ENCODE measurements at places on chromosomes 3 and 15.

DNA sequence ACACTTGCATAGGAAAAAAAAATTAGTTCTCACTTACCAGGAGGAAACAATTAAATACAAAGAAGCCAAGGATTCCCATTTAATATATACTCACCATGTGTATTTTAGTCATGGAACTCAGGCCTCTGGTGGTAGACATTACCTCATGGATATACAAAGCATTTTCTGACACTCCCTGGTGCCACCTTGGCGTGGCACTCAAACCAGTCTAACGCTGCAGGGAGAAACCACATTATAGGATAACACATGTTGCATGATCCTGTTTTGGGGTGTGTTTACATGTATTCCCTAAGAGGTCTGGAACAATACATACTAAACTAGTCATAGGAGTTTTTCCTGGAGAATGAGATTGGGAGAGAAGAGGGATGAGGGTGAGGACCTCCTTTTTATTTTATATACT lies 5.9 kb upstream of the RTF1 start:
- DNase-seq, result no peak

GRCh38 chr15:90936823-90937222 lies 1.7 kb downstream of the UNC45A start:
- no peak for DNase-seq

DNA sequence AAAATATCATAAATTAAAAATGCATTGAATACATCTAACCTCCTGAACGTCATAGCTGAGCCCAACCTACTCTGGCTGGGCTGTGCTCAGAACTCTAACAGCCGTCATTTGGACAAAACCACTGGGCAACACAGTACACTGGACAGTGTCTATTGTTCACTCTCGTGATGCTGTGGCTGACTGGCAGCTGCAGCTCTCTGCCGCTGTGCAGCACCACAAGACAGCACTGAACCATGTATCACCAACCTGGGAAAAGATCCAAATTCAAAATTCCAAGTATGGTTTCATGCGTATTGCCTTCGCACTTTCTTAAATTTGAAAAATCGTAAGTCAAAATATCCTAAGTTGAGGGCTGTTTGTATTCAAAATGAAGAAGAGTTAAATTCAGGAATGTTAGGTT lies 145.1 kb upstream of the CNTN4 start:
- DNase-seq, result no peak

GRCh38 chr3:197495059-197495455 lies 60.7 kb downstream of the BDH1 start:
- DNase-seq, result no peak

DNA sequence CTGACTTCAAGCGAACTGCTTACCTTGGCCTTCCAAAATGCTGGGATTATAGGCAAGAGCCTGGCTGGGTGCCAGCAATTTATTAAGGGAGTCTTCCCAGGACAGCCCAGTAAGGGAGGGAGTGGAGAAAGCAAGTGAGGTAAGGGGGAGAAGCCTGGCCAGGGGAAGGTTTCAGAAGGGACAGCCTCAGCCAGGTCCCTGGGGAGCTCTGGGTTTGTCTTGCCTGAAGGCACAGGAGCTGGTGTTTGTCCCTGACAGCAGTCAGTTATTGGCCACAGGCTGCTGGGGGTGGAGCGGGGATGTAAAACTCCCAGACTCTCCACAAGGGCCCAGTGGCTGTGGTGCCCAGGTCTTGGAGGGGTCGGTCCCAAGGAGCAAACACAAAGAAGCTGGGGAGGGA lies 33.0 kb upstream of the CDCP1 start:
- DNase-seq, result no peak

GRCh38 chr15:73598530-73599160 lies 34.5 kb downstream of the NPTN start:
- DNase-seq, result no peak

GRCh38 chr3:19485267-19485666 lies 337.0 kb downstream of the KCNH8 start:
- no peak for DNase-seq

DNA sequence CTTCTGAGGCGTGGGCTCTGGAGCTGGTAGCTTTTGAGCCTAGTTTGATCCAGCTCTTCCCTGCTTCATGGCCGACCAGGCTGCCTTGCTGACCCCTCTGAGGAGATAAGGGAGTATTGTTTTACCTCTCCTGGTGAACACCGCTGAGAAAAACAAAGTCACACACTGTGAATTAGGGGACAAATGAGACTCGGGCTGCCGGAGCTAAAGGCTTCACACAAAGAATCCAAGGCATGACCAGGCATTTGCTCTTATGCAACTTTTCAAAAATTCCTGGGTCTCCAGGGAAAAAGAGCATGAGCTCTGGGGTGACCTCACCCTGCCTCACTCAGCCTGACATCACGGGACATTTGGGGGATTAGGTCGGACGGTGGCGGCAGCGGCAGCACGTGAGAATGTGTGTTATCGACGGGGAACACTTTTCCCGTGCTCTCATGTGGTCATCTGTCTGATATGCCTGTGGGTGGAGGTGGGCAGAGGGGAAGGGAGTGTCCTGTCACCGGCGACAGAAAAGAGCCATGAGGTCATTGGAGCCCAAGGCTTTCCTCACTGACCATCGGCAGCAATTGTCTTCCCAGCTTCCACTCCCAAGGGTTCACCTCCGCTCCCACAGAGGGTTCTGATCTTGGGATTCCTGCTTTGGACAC lies 61.0 kb downstream of the TMEM44 start:
- no peak for DNase-seq

DNA sequence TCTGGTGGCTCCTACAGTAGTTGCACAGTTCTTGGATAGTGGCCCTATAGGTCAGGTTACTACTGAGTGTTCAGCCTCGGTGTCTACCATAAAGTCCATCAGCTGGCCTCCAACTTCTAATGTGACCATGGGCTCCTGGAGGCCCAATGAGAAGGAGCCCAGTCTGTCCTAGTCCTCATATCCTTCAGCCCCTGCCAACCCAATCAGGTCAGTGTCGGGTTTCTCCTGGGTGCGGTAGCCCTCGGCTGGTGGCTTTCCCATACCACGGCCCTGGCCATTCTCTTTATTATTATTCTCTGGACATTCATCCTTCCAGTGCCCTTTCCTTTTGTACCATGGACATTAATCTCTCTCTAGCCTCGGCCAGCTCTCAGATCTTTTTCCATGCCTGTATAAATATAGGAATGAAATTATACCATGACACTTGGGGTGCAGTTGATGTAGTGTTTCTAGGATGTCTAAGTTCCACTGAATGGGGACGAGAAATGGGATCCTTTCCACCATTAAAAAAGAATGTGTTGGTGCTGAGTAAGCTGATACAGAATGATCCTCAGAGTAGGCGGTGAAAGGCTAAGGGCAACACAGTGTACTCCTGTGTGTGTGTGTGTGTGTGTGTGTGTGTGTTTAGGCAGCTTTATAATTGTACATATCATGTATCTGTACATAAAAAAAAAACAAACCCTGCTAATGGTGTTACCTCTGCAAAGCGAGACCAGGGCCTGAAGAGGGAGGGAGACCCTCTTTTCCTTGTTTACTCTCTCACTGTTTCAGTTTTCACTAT lies 19.3 kb upstream of the NOX5 start:
- no peak for DNase-seq

- no peak for DNase-seq
These were observed 398.1 kb upstream of the ARPP21 start for GRCh38 chr3:35241236-35241635.

DNA sequence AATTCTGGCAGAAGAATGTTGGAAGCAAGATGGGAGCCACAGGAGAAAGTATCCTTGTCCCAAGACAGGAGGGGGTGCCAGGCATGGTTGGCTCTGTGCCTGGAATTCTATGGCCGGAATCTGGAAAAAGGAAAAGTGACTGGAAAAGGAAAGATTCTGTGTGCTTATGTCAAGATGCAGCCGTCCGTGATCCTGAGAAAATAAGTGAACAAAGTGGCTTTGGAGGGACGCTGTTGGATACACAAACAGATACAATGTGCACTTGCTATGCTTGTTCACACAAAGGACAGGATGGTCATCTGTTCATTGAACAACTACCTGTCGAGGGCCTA lies 28.5 kb upstream of the MUC20 start:
- no peak for DNase-seq

DNA sequence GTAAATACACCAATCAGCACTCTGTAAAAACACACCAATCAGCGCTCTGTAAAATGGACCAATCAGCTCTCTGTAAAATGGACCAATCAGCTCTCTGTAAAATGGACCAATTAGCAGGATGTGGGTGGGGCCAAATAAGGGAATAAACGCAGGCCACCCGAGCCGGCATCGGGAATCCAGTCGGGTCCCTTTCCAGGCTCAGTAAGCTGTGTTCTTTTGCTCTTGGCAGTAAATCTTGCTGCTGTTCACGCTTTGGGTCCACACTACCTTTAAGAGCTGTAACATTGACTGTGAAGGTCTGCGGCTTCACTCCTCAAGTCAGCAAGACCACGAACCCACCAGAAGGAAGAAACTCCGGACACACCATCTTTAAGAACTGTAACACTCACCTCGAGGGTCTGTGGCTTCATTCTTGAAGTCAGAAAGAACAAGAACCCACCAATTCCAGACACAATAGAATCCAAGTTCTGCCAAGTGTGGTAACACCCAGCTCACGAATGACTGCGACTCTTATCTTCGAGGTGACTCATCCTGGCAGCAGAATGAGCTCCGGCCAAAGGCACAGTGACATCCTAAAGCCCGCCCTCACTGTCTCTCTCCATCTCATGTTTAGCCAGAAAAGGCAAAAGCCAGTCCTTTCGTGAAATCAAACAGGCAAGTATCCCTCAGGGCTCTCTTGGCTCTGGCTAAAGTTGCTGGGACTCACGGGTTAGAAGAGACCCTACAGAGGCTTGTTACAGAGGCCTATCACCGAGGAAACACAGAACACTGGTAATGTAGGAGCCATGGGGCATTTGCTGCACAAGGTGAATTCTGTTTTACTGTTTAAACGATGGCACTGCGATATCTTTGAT lies 155.2 kb downstream of the FAM43A start:
- DNase-seq, result no peak

DNA sequence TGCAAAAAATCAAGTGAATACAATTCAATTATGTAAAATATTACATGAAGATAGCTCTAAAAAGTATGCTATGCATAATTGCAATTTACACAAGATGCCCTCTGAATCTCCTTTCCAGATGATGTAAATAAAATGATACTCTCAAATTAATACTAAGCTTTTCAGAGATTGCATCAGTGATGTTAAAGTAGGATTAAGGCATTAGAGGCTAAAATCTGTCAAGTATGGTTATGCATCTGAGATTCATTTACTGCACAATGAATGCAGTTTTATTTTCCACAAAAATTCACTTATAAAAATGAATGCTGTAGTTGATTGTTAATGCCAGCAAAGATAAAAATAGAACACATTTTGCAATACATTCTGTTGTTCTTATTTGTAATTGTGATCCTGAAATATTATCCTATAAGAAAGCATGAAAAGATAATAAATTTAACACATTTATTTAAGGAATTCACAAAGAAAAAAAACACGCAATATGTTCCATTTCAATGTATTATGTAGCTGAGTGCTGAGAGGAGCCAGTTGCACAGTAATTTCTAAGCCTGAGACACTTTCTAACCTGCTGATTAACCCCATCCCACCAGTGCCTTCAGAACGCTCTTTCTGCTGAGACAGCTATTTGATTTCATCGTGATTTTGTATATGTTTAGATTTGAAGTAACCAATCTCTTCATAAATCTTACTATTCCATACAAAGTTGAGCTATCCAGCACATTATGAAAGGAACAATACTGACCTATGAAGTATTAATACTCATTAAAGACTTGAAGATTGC lies 224.4 kb downstream of the CADM2 start:
- DNase-seq, result no peak

DNA sequence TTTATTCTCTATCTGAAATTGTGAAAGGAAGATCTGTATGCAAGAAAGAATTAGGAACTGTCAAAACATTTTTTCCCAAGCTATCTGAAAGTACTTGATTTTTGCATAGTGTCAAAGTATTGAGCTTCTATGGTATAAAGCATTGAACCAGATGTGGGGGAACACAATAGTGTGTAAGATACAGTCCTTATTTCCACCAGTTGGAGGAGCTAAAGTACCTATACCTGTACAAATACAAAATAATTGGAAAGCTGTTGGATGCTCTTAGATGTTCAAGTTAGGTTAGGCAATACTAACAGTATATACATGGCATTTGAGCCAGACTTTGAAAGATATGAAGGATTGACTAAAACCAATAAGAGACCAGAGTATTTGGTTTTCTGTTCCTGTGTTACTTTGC lies 148.4 kb downstream of the B3GALNT1 start:
- DNase-seq, result no peak

DNA sequence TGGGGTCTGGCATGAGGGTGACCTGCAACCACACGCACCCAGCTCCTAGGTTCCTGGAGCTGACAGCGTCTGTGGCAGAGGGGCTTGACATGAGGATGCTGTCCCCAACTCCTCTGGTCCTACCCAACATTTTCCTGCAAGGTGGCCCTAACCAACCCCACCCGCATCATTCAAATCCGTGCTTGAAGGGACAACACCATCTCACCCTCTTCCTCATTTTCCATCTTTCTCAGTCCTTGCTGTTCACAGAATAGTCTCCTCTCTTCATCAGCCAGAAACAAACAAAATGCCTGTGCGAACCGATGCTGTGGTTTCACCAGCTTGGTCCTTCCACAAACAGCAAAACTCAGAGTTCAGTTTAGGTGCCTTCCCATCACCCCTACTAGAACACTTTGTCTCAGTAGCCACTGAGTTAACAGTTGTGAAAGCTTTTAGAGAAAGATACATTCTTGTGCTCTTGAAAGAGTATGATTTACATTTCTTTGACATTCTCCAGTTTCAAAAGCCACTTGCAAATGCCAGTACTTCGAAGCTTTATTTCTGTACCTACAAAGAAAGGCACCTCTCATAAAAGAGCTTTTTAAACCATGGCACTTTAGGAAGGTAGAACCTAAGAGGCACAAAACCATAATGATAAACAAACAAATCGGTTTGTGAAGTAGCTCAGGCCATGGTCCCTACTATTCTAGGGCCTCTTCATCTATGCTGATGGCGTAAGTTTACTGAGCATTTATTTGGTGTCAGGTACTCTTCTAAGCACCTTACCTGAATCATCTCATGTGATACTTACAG lies 360.1 kb downstream of the SHQ1 start:
- DNase-seq, result no peak

GRCh38 chr3:13219077-13219901 lies 146.1 kb upstream of the IQSEC1 start:
- DNase-seq, result no peak

DNA sequence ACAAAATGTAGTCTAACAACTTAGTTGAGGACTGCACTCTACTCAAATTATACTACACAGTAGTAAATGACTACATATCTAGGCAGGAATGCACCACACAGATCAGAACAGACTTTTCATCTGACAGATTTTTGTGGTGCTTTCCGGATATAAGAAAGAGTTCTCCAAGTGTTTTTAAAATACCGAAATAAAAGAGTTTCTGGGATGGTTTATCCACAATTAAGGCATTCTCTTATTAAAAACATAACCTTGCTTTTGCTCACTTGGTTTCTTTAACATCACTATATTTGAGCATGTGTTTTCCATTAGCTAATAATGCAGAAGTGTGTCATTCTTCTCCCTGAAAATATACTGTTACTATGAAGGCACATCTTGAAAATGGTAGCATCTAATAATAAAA lies 132.9 kb downstream of the MAGI1 start:
- DNase-seq, result no peak

All from CD4-positive, alpha-beta T cell treated with Interleukin-15 for 4 hours (primary cell).